ENCODE measurements at places on chromosomes 2 and 18. TPM values are rescaled to one million over a fixed set of nuclear protein-coding genes. Genes with fewer than 3 reads are reported as not detected.
A peak's percentile ranks its signal among the peaks of the same experiment; 100 is the strongest.

GRCh38 chr2:99159594-99159993 lies 4.8 kb downstream of the LIPT1 start:
- peaks cover 11% of the 10 kb centered on the region for H3K4me1 ChIP-seq
- H3K4me3 ChIP-seq = no peak overlapping the region

- 0 out of 2 replicates have a peak, but pooled peaks cover 6% of the 10 kb centered on the region for H3K4me1 ChIP-seq
- no peaks in the 10 kb centered on the region for H3K27me3 ChIP-seq
- H3K27ac ChIP-seq = no peak overlapping the region
- no peak for DNase-seq
- H3K36me3 ChIP-seq = peaks cover 5% of the 10 kb centered on the region
- H3K4me3 ChIP-seq = no peak overlapping the region
These were observed 3.7 kb downstream of the ANKRD23 start for GRCh38 chr2:96839875-96840850.

DNA sequence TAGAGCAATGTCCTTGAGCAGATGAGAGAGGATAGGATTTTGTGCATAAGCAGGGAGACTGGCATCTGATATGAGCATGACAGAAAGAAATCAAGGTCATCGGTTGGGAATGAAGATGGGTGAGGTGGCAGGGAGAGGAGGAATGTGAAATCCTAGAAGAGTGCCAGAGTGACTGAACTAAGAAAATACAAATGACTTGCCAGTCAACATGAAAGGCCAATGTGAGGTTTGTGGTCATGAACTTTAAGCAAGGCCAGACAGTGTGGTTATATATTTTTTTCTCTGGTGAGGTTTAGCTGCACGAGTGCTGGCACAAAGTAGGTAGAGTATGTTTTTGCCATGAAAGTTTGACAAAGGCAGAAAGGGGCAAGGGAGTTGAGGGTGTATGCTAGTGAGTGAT lies 21.2 kb downstream of the QPCT start:
- H3K27ac ChIP-seq = no peak overlapping the region
- H3K36me3 ChIP-seq = no peaks in the 10 kb centered on the region
- H3K4me1 ChIP-seq = no peaks in the 10 kb centered on the region
- no peak for DNase-seq
- H3K4me3 ChIP-seq = no peak overlapping the region

- no peak overlapping the region for H3K4me3 ChIP-seq
- no peak overlapping the region for H3K27ac ChIP-seq
- no peaks in the 10 kb centered on the region for H3K36me3 ChIP-seq
- no peaks in the 10 kb centered on the region for H3K27me3 ChIP-seq
- no peak for DNase-seq
These were observed 14.2 kb upstream of the SPATA3 start for GRCh38 chr2:230981704-230982103.

DNA sequence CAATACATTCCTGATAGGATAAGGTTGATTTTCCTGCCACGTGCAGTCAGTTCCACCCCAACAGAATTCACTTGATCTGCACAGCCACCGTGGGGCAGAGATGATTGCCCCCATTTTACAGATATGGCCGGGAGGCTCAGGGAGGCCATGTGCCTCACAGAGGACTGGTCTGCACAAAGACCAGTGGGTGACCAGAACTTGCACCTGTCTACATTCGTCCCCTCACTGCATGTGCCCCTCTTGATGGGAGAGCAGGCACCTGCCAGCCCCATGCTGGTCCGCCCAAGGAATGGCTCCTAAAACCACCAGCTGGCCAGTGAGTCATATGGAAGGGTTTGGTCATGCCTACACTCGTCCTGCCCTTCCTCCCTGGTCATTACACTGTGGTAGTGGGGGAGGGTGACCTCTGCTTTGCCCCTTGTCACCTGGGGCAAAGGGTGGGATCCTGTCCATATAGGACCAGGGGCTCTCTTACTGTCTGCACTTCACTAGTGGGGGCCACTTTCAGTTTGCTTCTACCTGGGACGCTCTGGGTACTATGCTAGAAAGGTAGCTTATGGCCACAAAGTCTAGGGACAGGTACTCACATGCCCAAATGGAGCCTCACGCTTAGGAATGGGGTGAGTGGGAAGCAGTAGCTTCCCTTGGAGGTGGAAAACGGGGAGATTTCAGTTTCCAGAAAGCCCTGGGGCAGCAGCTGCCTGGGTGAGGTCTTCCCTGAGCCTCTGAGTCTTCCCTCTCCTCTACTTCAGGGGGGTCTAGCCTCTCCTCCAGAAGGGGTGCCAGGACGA lies 14.7 kb downstream of the RRM2 start:
- no peak overlapping the region for H3K4me3 ChIP-seq
- H3K27ac ChIP-seq = no peak overlapping the region
- peaks cover 13% of the 10 kb centered on the region for H3K4me1 ChIP-seq

DNA sequence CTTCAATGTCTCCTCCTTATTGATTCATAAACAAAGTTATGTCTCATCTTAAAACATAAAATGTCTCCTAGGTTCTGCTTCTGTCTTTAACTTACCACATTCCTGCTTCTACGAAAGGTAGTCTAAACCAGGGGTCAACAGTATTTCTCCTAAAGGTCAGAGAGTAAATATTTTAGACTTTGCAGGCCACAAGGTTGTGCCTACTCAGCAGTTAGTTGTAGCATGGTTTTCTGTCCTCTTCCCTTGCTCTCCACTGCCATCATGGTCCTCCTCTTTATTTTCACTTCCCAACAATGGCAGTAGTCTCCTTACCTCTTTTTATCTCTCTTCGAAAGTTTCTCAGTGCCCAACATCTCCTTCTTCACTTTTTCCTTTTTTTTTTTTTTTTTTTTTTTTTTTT lies 68.3 kb upstream of the LRP1B start:
- no peak overlapping the region for H3K27ac ChIP-seq
- H3K27me3 ChIP-seq = no peaks in the 10 kb centered on the region
- DNase-seq = no peak

GRCh38 chr2:127371037-127371436 lies 16.7 kb downstream of the MAP3K2 start:
- DNase-seq = peak; percentile 47
- no peak overlapping the region for H3K4me3 ChIP-seq
- no peak overlapping the region for H3K27ac ChIP-seq
- H3K4me1 ChIP-seq = no peaks in the 10 kb centered on the region

DNA sequence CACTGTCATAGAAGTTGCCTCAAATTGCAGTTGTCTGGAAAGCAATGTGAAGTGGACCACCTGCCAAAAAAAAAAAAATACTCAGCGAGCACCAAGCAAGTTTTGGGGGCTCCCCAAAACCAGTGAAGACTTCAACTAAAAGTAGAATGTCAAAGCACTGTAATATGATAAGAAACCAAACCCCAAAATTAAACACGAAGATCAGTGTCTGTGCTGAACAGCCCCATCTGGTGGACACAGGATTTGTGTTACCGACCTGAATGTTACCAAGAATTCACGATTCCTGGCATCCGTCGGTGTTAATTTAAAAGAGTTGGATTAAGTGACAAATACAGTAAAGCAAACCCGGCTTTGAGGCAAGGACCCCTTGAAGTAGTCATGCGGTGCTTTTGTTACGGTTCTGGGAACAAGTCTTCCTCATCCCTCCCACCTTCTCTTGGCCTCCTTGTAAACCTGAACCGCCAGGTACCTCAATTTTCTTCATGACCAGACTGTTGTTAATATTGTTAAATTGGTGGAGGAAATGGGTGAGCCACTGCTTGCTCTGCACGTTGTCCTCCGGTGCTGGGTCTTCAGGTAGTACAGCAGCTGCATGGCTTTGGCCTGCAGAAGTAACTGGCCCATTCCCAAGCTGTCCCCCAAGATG lies 31.3 kb upstream of the SSB start:
- H3K27ac ChIP-seq = no peak overlapping the region
- no peak overlapping the region for H3K4me3 ChIP-seq
- peaks cover 3% of the 10 kb centered on the region for H3K4me1 ChIP-seq

GRCh38 chr18:36728345-36728744 lies 100.5 kb downstream of the TPGS2 start:
- H3K36me3 ChIP-seq = peaks cover 4% of the 10 kb centered on the region
- no peak for DNase-seq
- no peak overlapping the region for H3K4me3 ChIP-seq
- H3K27ac ChIP-seq = no peak overlapping the region

DNA sequence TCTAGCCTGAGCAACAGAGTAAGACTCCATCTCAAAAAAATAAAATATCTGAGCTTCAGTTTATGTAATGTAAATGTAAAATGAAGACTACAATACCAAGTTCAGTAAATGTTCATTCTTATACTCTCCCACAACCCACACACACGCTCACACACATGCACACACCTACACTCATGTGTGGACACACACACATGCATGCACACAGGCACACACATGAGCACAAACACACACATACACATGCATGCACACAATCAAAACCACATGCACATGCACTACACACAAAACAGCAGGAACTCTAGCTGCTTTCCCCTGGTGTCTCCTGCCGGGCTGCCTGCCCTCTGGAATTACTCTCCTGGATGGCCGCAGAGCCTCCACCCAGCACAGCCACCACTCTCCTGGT lies 90.6 kb downstream of the GFPT1 start:
- H3K36me3 ChIP-seq = no peaks in the 10 kb centered on the region
- DNase-seq = no peak
- no peak overlapping the region for H3K4me3 ChIP-seq
- no peak overlapping the region for H3K27ac ChIP-seq

- no peaks in the 10 kb centered on the region for H3K4me1 ChIP-seq
- no peaks in the 10 kb centered on the region for H3K36me3 ChIP-seq
- DNase-seq = no peak
- H3K27ac ChIP-seq = no peak overlapping the region
- no peaks in the 10 kb centered on the region for H3K27me3 ChIP-seq
These were observed 124.5 kb upstream of the CDC42EP3 start for GRCh38 chr2:37795938-37796337.

DNA sequence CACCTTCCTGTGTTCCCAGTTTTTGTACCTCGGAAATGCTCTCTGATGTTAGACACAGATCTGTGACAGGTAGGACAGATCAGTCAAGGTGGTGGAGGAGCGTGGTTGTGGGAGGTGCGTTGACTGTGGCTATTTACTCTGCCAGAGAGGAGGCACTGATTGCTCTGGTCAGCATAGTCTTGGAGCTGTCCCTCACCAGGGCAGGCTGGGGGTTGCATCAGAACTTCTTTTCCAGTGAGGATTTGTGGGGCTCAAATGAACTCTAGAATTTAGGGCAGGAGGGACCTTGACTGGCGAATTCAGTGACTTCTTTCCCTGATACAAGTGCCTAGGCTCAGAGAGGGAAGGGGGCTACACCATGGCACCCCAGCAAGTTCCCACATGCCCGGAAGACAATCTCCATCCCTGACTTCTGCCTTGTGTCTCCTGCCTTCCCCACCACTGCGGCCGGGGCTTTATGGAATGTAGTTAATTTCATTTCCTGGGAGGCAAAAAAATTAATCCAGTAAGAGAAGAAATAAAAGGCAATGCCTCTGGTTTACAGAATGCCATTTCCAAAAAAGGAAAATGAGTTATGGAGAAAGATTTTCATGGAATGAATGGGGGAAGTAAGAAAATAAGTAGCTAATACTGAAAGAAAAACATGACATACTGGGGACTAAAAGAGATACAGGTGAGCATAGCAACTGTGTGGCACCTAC lies 26.1 kb downstream of the NIFK start:
- no peaks in the 10 kb centered on the region for H3K4me1 ChIP-seq
- no peak overlapping the region for H3K27ac ChIP-seq
- no peak overlapping the region for H3K4me3 ChIP-seq
- no peak for DNase-seq

Gene ZNF396
- total RNA-seq = 0.85 TPM

Gene ATP6V1B1
- total RNA-seq = not detected

Gene MAP3K19
- total RNA-seq = not detected

Gene SDC1
- total RNA-seq = 43.0 TPM

Gene PRSS56
- total RNA-seq = not detected

Gene CD28
- not detected for total RNA-seq

Gene PARD6G
- 17.2 TPM for total RNA-seq
